ENCODE measurements at places on chromosomes 5 and 9. TPM values are rescaled to one million over a fixed set of nuclear protein-coding genes. Genes with fewer than 3 reads are reported as not detected.

GRCh38 chr9:99351647-99352046, 129.6 kb downstream of the SEC61B start:
- DNase-seq, result no peak
- H3K4me3 ChIP-seq, result no peak overlapping the region
- H3K27me3 ChIP-seq, result no peaks in the 10 kb centered on the region
- no peaks in the 10 kb centered on the region for H3K4me1 ChIP-seq

DNA sequence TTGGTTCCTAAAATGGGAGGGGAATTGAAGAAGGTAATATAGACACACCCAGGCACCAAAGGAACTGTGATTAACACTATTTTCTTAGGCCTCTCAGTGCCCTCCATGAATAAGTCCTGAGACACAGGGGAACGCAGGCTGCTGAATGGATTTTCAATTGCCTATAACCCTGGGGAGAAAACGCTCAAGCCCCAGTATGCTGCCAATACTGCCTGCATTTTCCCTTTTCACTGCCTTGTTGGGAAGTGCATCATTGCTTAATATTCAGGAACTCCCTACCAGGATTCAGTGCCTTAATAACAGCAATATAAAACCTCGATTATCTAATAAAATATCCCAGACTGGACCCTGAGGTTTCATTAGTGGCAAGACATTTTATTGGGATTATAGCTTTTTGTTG, 25.4 kb downstream of the APBA1 start:
- no peak overlapping the region for H3K27ac ChIP-seq
- no peaks in the 10 kb centered on the region for H3K36me3 ChIP-seq
- peaks cover 14% of the 10 kb centered on the region for H3K4me1 ChIP-seq

GRCh38 chr9:101130054-101130453, 101.5 kb downstream of the PLPPR1 start:
- H3K36me3 ChIP-seq, result no peaks in the 10 kb centered on the region
- H3K27me3 ChIP-seq, result no peaks in the 10 kb centered on the region
- no peak for DNase-seq
- H3K4me3 ChIP-seq, result no peak overlapping the region
- no peak overlapping the region for H3K27ac ChIP-seq

DNA sequence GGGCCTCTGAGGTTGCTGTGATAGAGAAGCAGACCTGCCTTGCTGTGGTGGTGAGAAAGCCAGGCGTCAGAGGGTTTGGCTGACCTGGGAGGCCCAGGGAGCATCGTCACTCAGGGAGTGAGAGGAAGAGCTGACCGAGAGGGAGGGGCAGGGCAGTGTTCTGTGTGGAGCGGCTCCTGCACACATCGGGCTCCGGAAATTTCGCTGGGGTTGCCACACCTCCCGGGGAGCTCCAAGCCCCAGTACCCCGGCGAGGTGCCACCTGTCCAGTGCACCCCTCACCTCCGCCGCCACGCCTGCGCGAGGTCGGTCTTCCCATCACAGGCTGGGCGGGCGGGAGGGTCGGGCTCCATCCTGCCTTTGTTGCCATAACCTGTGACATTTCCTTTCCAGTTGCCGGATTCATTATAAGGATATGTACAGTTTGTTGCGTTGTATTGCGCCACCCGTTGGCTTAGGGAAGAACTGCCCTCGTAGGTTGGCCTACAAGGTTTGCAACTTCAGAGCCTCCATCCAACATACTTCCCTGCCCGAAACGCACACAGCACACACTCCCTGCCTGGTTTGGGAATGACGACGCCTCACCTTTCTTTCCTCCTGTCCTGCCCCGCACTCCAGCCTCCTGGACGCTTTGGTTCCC, 223.2 kb downstream of the CACNA1B start:
- no peaks in the 10 kb centered on the region for H3K27me3 ChIP-seq
- H3K27ac ChIP-seq, result no peak overlapping the region

DNA sequence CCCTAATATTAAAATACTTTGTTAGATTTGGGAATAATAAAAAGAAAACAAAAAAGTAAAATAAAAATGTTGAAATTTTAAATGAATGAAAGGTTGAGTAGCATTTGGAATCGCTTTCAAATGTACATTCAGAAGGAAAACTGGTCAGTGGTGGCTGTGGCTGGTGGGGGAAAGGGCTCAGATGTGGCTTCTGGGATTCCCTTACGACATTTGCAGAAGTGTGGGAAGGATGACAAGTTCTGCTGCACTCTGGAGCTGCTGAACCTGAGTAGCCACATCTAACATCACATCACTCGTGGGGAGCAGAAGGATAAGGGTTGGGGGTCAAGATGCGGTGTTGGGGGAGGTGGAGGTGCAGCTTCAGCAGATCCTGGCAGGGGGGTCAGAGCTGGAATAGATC, 25.6 kb upstream of the CAST start:
- no peaks in the 10 kb centered on the region for H3K4me1 ChIP-seq
- H3K4me3 ChIP-seq, result no peak overlapping the region
- H3K27ac ChIP-seq, result no peak overlapping the region
- no peak for DNase-seq
- no peaks in the 10 kb centered on the region for H3K27me3 ChIP-seq
- no peaks in the 10 kb centered on the region for H3K36me3 ChIP-seq

DNA sequence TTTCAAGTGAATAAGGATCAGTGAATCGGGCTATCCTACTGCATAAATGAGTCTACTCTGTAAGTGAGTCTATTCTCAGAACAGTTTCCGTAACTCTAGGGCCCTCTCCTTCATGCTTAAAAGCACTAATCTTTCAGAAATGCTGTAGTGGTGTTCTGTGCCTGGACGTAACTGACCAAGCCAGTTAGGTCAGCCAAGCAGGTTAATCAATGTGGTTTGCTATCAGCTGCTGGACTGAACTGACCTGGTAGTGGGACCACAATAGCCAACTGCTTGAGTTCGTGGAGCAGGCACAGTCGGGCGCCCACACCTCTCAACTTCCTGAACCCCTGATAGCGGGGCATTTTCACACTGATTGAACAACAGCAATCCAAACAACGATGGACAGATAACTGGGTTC, 6.8 kb downstream of the SLC1A3 start:
- DNase-seq, result no peak
- no peaks in the 10 kb centered on the region for H3K27me3 ChIP-seq
- no peaks in the 10 kb centered on the region for H3K4me1 ChIP-seq
- H3K4me3 ChIP-seq, result no peak overlapping the region
- no peaks in the 10 kb centered on the region for H3K36me3 ChIP-seq

DNA sequence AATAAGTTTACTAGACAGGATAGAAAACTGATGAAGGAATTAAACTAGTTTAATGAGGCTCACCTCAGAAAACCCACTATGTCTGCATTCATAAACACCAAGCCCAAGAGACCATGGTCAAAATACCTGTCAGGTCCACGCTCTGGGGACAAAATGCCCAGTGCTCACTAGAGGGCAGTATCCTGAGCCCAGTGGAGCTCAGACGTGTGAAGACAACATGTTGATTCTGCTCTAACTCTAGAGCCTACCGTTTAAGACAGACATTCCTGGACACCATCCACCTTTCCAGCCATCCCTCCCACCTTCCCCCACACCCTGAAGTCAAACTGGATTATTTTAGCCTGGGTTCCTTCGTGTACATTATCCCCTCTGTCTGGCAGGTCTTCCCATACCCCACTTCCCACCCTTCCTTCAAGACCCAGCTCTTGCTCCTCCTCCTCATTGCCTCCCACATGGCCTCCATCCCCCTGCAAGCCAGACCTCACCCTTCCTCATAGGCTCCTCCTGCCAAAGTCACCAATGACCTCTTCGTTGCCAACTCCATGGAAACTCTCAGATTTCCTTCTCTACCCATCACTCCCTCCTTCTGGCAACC, 142.3 kb upstream of the FSTL4 start:
- H3K27me3 ChIP-seq, result no peaks in the 10 kb centered on the region
- no peak overlapping the region for H3K4me3 ChIP-seq
- no peaks in the 10 kb centered on the region for H3K4me1 ChIP-seq
- peak; percentile 56 for DNase-seq
- H3K36me3 ChIP-seq, result no peaks in the 10 kb centered on the region

DNA sequence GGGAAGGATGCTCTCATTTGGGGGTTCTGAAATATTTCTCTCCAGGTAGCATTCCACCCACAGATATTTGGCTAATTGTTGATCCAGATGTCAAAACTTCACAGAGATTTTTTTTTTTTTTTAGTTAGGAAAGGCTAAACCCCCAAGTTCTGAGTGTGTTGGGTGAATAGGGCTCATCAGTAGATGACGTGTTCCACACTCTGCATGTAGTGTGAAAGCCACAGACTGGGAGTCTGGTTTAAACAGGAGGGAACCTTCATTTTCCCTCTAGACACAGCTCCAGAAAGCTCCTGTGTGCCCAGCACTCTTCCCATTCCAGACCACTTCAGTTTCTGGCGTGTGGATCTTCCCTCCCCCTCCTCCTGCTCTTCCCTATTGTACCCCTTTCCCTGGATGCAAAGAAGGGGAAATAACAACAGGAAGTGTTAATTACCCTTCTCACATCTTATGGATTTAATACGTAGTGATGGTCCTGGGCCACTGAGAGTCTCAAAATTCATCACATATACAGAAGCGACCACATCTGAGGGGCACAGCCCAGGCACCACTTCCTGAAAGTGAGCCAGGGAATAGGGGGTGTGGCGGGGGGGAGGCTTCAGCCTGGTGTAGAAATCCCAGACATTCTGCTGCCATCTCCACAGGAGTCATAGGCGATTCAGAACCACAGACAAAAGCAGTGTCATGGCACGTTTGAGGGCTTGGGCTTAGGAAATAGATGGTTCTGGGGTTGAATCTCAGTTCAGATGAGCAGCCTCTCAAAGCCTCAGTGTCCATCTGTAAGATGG, 65.1 kb downstream of the DAP start:
- no peak for DNase-seq
- no peak overlapping the region for H3K4me3 ChIP-seq
- H3K27me3 ChIP-seq, result no peaks in the 10 kb centered on the region
- peak overlapping the region; percentile 42 for H3K27ac ChIP-seq
- H3K4me1 ChIP-seq, result peaks cover 57% of the 10 kb centered on the region

- H3K36me3 ChIP-seq, result no peaks in the 10 kb centered on the region
- no peaks in the 10 kb centered on the region for H3K27me3 ChIP-seq
- no peak overlapping the region for H3K27ac ChIP-seq
- no peak for DNase-seq
Observed at GRCh38 chr9:99286536-99286935, 64.5 kb downstream of the SEC61B start.

DNA sequence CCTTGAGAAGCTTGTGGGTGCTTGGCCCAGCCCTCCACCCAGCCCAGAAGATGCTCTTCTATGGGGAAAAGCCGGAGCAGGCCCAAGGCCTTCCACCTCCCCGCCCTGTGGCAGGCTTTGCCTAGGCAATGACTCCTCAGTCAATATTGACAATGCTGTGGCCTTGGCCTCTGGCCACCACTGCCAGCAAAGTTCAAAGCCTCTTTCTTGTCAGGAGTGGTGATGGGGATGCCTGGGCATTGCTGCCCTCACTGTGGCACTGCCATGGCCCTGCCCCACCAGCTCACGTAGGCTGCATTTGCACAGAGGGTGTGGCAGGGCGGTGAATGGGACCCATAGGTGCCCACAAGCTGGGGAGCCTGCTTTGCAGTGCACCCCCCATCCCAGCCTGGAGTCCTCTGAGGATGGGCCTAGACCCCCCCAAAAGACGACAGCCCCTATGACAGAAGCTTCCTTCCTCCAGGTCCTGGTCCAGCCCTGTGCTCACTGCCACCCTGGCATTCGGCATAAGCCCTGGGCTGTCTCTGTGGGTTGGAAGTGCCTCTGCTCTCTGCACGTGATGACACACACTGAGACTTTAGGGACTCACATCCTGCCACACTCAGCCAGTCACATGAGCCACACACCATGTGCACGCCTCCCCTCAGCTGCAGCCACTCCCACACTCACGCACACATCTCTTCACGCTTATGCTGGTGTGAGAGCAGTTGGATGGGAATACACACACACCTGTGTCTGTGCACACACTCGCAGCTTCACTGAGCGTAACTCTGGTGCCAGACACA, 31.1 kb downstream of the MORN5 start:
- H3K4me1 ChIP-seq, result no peaks in the 10 kb centered on the region
- no peak overlapping the region for H3K4me3 ChIP-seq
- H3K27ac ChIP-seq, result no peak overlapping the region
- peak; percentile 6 for DNase-seq
- H3K27me3 ChIP-seq, result no peaks in the 10 kb centered on the region

DNA sequence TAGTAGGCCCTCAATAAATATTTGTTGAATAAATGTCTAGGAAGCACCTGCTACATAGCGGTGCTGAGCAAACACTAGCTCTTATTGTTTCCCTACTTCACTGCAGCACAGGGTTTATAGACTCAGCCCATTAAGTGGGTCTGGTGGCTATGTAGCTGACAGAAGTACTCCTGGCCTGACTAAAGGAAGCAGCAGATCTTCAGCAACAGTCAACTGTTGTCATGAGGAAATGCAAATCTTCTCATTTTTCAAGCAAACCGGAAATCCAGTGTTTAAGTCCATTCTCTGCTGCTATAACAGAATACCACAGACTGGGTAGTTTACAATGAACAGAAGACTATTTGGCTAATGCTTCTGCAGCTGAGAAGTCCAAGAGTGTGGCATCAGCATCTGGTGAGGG, 2.8 kb upstream of the TEX10 start:
- no peaks in the 10 kb centered on the region for H3K27me3 ChIP-seq
- no peak for DNase-seq

GRCh38 chr9:35771943-35772342, 17.9 kb upstream of the MSMP start:
- H3K27ac ChIP-seq, result peak overlapping the region; percentile 90
- H3K4me3 ChIP-seq, result no peak overlapping the region
- no peaks in the 10 kb centered on the region for H3K27me3 ChIP-seq
- H3K4me1 ChIP-seq, result peaks cover 35% of the 10 kb centered on the region
- H3K36me3 ChIP-seq, result no peaks in the 10 kb centered on the region

- peak; percentile 31 for DNase-seq
Observed at GRCh38 chr5:56851258-56851941, 36.1 kb downstream of the MAP3K1 start.

DNA sequence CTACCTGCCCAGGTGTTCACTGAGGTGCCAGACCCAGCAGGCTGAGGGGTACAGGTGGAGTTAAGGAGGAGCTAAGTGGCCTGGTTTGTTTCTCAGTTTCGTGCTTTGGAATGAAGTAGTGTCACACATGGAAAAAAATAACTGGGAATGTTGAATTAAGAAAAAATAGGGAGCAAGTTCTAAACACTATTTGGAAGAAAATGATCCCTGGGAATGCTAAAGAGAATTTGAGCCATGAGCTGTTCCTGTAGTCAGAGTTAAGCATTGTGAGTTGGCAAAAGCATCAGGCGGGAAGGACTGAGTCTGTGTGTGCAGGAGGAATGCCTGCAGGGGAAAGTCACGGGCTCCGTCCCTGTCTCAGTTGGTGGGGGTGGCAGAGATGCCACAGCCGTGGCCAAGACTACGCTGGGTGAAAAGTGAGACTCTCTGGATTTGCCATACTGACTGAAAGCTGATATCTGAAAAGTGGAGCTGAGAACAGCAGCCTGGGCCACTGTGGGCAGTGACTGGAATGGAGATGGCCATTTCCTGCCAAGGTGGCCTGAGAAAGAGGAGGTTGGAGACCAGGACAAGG, 37.0 kb downstream of the SYK start:
- DNase-seq, result no peak
- H3K4me3 ChIP-seq, result no peak overlapping the region
- H3K4me1 ChIP-seq, result no peaks in the 10 kb centered on the region
- no peaks in the 10 kb centered on the region for H3K27me3 ChIP-seq
- no peak overlapping the region for H3K27ac ChIP-seq
- no peaks in the 10 kb centered on the region for H3K36me3 ChIP-seq

- H3K27ac ChIP-seq, result peak overlapping the region; percentile 29
- H3K4me1 ChIP-seq, result peaks cover 9% of the 10 kb centered on the region
- no peaks in the 10 kb centered on the region for H3K27me3 ChIP-seq
- H3K36me3 ChIP-seq, result no peaks in the 10 kb centered on the region
- DNase-seq, result peak; percentile 10
- H3K4me3 ChIP-seq, result no peak overlapping the region
Observed at GRCh38 chr9:112764344-112764743, 13.8 kb downstream of the SNX30 start.

The RNF208 gene
- total RNA-seq, result 14.5 TPM

The LCN1 gene
- total RNA-seq, result not detected

The PCSK1 gene
- total RNA-seq, result 7.5 TPM

The NRARP gene
- total RNA-seq, result 24.4 TPM

The STKLD1 gene
- not detected for total RNA-seq

The STC2 gene
- total RNA-seq, result 9.9 TPM

The SLC6A19 gene
- 0.66 TPM for total RNA-seq
